ENCODE measurements at places on chromosomes 3 and 15.

- peak overlapping the region; percentile 58 for H3K27ac ChIP-seq
- no peaks in the 10 kb centered on the region for H3K27me3 ChIP-seq
- H3K36me3 ChIP-seq: peaks cover 28% of the 10 kb centered on the region
- H3K4me1 ChIP-seq: peaks cover 66% of the 10 kb centered on the region
Measured at GRCh38 chr3:15538345-15538744, 16.8 kb upstream of the COLQ start.

- DNase-seq: no peak
- H3K27ac ChIP-seq: no peak overlapping the region
- no peaks in the 10 kb centered on the region for H3K36me3 ChIP-seq
- H3K27me3 ChIP-seq: peaks cover 38% of the 10 kb centered on the region
- peaks cover 1% of the 10 kb centered on the region for H3K4me1 ChIP-seq
- H3K4me3 ChIP-seq: no peak overlapping the region
Measured at GRCh38 chr15:88612186-88612796, 8.8 kb upstream of the AEN start.

DNA sequence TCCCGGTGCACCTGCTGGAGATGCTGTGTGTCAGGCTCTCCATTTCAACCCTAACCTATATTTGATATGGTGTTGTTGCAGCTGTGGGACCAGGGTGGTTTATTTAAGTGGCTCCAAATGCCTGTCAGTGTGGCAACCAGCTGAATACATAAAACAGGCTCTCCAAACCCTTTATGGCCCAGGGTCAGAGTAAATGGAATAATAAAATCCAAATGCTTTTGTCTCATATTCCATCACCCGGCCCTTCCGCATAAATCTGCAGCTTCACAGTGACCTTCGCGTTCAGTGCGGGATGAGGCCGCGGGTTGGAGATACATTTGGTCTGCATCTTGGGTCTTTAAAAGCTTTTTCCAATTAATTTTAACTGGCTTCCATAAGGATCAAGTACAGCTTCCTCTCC, 382.1 kb upstream of the NR2F2 start:
- peaks cover 2% of the 10 kb centered on the region for H3K27me3 ChIP-seq
- H3K4me3 ChIP-seq: no peak overlapping the region
- peaks cover 2% of the 10 kb centered on the region for H3K4me1 ChIP-seq
- no peak for DNase-seq

- peaks cover 2% of the 10 kb centered on the region for H3K36me3 ChIP-seq
- H3K27me3 ChIP-seq: no peaks in the 10 kb centered on the region
- no peak overlapping the region for H3K27ac ChIP-seq
- H3K4me1 ChIP-seq: peaks cover 17% of the 10 kb centered on the region
Measured at GRCh38 chr3:16252243-16252978, 12.3 kb downstream of the DPH3 start.

Data from T-helper 2 cell treated with Interferon-gamma antibody and Interleukin-4, amounts not matched to agents 5 μg/mL and 100 μg/mL, for 36 hours (primary cell).